HFFc6 (cell line): ENCODE measurements at places on chromosomes 6 and 20. TPM values are rescaled to one million over a fixed set of nuclear protein-coding genes. Genes with fewer than 3 reads are reported as not detected.

- no peak for DNase-seq
Measured at GRCh38 chr6:105331927-105332326, 71.0 kb downstream of the PREP start.

DNA sequence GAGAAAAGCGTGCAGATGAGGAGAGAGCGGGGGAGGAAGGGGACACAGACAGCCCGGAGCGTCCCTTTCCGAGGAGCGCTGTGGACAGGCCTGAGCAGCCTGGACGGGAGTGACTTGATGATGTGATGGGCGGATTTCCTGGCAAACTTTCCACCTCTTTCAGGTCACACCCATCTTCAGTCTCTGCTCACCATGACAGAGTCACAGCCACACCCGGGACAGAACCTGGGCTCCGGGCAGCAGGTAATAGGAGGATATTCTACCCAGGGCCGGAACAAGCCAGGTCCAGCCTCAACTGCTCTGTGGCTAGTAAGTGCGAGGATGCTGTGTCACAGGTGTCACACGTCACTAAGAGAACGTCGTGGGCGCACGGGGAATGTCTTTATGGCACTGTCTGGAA lies 84.3 kb downstream of the THBS2 start:
- DNase-seq = no peak

DNA sequence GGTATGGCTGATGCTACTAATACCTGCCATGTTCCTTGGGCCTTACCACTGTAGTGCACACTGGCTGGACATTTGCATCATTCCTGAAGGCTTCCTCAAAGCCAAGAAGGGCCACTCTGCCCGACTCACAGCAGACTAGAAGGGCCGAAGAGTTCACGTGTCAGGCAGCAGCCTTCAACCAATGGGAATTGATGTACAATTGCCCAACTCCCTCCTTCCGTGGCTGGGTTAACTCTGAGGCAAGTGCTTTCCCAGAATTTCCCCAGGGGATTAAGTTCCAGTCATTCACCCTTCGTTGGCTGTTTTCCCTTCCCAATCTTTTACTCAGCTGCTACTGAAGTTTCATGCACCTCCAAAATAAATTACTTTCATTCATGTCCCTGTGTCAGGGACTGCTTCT lies 29.8 kb downstream of the PSMB9 start:
- DNase-seq = no peak

DNA sequence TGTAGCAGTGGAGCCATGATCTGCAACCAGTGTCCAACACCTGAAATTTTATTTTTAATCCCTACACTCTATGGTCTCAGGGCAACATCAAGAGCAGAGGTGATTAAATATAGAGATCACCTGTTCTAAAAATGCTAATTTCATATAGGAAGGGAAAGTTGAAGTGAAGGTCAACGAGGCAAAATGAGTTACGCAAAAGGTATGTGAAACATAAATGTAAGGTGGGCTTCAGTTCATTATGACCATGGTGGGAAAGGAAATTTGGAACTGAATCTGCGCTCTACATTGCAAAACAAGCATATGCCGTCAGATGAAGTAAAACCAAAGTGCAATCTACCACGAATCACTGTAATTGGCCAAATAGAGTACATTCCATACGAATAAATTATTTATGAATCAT lies 35.2 kb upstream of the STMND1 start:
- no peak for DNase-seq

GRCh38 chr6:169990095-169991030 lies 238.9 kb downstream of the ERMARD start:
- no peak for DNase-seq

- DNase-seq = no peak
Measured at GRCh38 chr6:108209738-108210137, 43.9 kb downstream of the NR2E1 start.

DNA sequence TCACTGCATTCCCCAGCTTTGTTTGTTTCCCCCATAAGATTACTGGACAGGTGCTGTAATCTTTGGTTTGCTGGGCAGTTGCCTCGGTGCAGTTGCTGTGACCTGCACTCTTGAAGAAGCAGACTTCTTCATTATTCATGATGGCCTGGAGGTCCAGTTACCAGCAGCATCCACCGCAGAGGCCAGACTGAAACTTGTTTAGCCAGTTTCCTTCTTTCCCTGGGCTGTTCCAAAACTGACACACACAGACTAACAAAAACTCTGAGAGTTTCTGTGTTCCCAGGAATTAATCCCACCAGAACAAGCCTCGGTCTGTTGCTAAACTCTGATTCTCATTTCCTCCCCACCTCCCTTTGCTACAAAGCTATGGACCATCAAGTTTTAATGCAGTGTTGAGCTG lies 144.1 kb downstream of the QRSL1 start:
- DNase-seq = no peak

GRCh38 chr6:128335963-128336362 lies 184.4 kb downstream of the PTPRK start:
- DNase-seq = no peak

GRCh38 chr6:145749632-145750031 lies 14.3 kb upstream of the EPM2A start:
- peak; percentile 89 for DNase-seq

GRCh38 chr20:24611360-24612140 lies 142.1 kb downstream of the SYNDIG1 start:
- no peak for DNase-seq

GRCh38 chr6:12051861-12052368 lies 39.8 kb downstream of the HIVEP1 start:
- no peak for DNase-seq

GRCh38 chr20:52200870-52201269 lies 9.3 kb upstream of the ZFP64 start:
- no peak for DNase-seq

GRCh38 chr6:22756365-22756764 lies 187.0 kb downstream of the HDGFL1 start:
- DNase-seq = no peak

DNA sequence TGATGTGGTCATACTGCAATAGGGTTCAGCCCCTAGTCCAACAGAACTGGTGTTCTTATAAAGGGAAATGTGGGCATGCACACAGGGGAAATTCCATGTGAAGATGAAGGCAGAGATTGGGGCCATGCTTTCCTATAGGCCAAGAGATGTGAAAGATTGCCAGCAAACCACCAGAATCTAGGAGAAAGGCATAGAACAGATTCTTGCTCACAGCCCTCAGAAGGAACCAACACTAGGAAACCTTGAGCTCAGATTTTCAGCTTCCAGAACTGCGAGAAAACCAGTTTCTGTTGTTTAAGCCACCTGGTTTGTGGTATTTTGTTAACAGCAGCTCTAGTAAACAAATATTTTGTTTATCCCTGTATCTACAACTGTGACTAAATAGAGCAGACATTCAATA lies 197.6 kb upstream of the CITED2 start:
- DNase-seq = no peak

DNA sequence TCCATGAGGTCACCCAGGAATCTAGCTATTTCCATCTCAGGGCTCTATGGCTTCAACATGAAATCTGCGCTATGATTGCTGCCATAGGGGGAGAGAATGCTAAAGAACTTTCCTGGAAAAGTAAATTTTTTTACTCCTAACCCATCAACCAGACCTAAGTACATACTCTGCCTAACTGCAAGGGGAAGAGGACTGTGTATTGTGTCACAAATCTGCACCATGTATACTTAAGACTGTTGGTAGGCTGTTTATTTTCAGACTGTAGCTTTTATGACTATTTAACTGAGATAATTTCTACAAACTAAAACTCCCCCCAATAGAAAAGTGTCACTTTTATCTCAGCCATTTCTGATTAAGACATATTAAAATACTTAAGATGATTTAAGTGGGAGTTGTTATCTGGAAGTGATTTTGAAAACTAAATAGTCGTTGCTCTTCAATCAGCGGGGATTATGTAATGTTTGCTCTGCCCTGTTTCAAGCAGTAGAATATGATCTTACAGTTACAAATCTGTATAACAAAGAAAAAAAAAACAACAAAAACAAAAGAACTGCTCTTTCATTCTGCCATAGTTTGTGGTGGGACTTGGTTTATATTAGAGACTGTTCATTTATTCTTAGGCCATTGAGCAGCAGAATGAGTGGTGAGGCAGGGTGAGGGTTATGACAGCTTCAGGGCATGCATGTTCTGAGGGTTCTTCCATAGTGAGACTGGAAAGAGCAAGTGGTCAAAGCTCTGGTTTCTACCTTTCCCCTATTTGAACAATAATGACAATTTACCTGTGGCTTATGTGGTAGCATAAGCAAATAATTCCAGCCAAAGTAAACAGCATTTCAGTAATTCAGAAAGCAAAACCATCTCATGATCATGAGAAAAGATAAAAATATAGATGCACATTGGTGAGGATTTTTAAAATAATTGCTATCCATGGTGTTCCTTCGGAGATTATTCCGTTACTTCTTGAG lies 126.3 kb upstream of the CEP162 start:
- no peak for DNase-seq

DNA sequence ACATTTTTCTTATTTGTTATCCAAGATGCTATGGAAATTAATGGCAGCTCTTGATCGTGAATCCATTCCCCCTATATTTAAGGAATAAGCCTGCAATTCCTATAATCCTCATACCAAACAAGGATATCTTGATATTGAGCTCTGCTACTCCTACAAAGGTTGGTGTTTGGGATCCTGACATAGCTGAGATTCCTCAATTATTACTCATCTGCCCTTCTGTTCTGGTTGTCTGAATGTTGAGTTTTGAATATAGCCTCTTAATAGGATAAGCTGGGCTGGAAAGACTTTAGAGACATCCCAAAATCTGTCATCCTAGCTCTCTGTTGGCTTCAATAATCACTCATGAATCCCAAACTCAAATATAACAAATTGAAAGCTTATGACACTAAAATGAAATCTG lies 49.9 kb downstream of the CLIC5 start:
- DNase-seq = no peak

DNA sequence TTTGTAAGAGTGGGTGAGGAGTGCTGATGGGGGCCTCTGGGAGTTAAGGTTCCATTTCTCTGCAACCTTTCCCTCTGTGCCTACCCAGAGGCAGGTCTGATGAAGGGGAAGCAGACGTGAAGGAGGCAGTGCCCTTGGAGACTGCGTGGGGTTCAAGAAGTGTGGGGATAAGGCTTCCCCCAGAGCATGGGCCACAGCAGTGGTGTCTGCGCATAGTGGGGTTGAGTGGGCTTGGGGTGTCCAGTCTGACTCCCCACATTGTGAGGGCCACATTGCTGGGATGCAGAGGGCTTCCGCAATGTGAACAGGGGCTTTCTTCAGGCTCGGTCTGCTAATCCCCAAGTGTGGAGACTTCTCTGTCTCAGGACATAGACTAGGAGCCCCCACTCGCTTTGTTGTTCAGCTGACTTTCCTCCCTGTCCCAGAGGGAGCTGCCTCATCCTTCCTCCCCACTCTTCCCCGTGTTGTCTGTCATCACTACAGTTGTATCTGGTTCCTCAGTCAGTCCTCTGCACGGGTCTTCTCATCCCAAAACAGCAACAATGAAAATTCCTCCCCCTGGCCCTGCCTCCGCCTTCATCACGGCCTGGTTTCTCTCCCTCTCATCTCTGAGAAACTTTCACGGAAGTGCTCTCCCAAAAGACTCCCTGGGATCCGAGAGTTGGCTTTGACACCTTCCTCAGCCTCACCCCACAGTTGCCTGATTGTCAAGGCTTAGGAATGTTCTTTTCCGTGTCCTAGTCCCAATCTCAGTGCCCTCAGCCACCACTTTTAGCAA lies 2.8 kb downstream of the EBF4 start:
- DNase-seq = no peak

DNA sequence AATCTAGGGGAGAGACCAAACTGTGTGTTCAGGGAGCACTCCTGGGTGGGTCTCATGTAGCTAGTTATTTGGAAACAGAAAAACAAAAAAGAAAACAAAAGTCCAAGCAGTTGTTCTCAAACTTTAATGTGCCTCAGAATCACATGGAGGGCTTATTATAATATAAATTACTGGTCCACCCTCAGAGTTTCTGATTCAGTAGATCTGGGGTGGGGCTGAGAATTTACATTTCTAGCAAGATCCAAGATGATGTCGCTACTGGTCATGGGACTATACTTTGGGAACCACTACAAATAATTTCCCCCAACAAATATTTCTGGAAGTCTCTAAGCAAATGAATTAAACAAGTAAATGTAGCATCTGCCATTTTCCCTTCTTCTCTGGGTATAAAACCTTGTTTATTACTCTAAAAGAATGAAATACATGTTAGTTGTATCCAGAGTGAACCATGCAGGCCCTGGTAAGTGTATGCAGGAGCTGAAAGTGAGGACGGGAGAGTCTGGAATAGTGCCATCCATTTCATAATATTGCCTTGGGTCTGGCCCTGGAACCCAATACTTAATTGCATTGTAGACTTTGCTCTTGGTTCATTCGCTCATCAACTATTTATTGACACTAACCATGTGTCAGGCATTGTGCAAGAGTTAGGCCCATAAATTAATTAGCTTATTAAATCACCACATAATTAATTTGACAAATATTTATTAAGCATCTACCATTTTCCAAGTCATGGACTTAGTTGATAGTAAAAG lies 490.8 kb downstream of the EPM2A start:
- no peak for DNase-seq

DNA sequence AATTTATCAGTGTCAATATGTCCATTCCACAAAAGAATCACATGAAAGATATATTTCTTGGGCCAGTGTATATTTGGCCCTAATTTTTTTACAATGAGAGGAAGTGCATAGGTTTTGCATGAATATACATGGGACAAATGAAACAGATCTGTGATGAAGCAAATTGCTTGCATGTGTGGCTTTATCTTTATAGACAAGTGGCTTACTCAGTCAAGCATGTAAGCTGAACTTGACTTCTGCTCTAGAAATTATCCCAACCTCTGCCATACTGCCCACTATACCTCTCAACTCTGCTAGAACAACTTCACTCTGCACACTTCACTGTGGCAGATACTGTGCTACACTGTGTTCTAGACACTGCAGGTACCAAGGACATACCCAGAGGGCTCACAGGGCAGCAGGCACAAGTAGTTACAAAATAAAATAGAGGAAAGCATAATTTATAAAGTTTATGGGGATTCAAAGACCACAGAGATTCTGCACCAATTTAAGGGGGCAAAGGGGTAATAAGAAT lies 349.2 kb upstream of the HSF2 start:
- no peak for DNase-seq

DNA sequence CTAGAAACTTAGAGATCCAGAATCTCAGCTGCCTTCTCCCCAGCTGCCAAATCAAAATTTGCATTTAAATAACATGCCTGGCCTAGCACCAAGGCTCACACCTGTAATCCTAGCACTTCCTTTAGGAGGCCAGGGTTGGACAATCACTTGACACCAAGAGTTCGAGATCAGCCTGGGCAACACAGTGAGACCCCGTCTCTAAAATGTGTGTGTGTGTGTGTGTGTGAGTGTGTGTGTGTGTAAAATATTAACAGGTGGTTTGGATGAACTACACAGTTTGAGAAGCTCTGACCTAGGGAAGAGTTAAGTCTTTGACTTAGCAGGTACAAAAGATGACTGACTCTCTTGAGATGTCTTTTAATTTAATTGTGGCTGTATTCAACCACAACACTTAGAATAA lies 20.2 kb upstream of the CD2AP start:
- DNase-seq = no peak

Gene SLC22A7
- not detected in 3 replicates for total RNA-seq

Gene TNNC2
- total RNA-seq = not detected in 2 replicates

Gene FAXC
- total RNA-seq = 1.6 and 1.9 TPM in 2 replicates

Gene TMEM244
- not detected in 3 replicates for total RNA-seq

Gene PRICKLE4
- total RNA-seq = not detected in 3 replicates

Gene PI16
- total RNA-seq = not detected in 3 replicates

Gene NAA20
- 86.3 to 105 TPM (median 93.9 TPM) in 3 replicates for total RNA-seq

Gene NFYA
- total RNA-seq = 17.1 to 21.2 TPM (median 17.7 TPM) in 3 replicates

Gene GPR63
- total RNA-seq = 1.2 to 2.3 TPM (median 1.5 TPM) in 3 replicates
